ENCODE measurements at places on chromosomes 7 and 10.

- no peak for DNase-seq
Observed at GRCh38 chr10:34918776-34919315, 103.8 kb upstream of the PARD3 start.

DNA sequence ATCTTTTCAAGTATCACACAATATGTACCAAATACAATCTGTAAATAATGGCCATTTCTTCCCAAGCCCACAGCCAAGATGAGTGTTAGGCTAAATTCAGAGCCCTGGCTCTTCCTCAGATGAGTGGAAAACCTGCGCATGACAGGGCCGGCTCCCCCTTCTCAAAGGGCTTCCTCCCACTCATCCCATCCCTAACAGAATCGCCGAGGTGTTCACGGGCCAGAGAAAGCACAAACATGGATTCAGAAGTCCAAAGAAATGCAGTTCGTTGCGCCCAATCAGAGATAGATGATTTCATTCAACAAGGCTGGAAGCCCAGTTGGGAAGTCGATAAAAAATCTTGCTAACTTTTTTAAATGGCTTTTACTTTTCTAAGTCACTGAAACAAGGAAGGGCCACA, 121.8 kb downstream of the UBE2H start:
- DNase-seq, result no peak

GRCh38 chr7:22718200-22718711, 8.7 kb upstream of the IL6 start:
- no peak for DNase-seq

DNA sequence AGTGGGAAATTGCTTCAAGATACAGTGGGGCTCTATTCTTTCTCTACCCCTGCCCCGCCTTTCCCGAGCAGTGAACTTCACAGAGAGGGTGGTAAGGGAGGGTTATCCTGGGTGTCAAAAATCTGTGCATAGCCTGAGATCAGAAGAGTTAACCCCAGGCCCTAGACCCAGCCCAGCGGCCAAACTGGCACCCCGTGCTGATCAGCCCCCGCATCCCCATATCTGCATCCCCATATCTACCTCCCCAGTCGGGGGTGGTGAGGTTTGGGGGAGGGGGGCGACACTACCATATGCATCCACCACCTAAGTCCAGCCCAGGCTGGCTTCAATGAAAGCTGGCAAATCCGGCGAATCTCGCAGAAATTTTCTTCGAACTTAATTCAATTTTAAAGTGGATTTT, 7.0 kb upstream of the DLX6 start:
- DNase-seq, result no peak

DNA sequence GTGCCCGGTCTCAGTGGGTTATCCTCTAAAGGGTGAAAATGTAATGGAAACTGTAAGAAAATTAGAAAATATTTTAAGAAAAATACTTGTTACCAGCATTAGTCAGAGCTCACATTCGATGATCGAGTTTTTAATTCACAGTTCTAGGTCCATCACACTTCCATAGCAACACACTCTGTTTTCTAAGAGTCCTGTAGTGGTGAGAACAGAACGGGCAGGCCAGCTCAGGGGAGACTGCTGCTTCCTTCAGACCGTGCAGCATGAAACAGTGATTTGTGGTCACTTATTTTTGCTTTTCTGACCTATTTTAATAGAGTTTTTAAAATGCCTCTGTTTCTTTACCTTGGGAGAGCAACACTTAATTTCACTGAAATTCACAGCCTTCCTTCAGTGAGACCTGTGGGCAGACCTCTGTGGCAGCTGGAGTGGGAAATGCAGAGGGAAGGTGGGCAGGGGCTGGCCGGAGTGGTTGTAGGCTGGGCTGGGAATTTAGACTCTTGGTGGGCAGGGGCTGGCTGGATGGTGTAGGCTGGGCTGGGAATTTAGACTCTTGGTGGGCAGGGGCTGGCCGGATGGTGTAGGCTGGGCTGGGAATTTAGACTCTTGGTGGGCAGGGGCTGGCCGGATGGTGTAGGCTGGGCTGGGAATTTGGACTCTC, 1.5 kb downstream of the SUN1 start:
- DNase-seq, result no peak

DNA sequence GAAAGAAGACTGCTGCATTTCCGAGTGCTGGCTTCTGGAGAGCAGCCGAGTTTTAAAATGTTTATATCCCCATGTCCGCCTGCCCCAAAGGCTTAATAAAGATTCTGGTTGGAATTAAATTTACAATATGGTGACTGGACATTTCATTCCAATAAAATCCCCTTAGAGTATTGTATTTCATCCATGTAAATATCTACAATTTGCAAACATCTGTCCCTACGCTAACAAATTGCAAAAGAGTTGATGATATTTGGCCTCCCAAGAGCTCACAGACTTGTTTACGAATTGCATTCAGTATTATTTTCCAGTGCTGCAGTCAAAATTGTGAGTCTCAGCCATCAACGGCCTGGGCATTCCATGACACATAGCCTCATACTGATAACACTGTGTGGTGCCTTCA, 50.1 kb downstream of the PLEKHS1 start:
- no peak for DNase-seq

GRCh38 chr10:71209352-71209715, 3.0 kb upstream of the UNC5B start:
- no peak for DNase-seq

- DNase-seq, result no peak
Observed at GRCh38 chr7:52352013-52352981, 683.1 kb upstream of the POM121L12 start.

GRCh38 chr7:136492366-136492765, 376.1 kb upstream of the CHRM2 start:
- no peak for DNase-seq

Measured in ecto neural progenitor cell (in vitro differentiated cells).